ENCODE measurements at places on chromosomes 6 and 20.

GRCh38 chr20:18657575-18657974 lies 69.7 kb downstream of the DTD1 start:
- DNase-seq, result no peak

DNA sequence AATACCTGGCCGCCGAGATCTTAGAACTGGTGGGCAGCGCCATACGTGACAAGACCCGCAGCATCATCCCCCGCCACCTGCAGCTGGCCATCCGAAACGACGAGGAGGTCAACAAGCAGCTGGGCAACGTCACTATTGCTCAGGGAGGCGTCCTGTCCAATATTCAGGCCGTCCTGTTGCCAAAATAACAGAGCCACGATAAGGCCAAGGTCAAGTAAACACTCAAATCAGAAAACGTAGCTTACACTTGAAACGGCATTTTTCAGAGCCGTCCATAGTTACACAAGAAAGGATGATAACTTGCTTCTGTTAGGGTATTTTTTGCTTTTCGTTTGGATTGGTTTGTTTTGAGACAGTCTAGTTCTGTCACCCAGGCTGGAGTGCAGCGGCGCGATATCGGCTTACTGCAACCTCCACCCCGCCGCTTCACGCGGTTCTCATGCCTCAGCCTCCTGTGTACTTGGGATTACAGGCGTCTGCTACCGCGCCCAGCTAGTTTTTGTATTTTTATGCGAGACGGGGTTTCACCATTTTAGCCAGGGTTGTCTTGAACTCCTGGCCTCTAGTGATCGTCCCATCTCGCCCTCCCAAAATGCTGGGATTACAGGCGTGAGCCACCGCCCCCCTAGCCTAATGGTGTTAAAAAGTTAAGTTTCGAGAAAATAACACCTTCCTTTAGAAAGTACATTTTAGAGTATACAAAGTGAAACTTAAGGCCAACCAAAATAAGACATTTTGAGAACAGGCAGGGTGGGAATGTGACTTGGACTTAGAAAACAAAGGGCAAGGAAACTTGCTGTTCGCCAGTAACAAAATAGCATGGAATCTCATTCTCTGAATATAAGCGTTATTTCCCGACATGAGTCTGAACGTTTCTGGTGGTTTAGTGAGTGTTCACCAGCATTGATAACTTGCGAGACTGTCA lies 42.8 kb upstream of the HFE start:
- no peak for DNase-seq

DNA sequence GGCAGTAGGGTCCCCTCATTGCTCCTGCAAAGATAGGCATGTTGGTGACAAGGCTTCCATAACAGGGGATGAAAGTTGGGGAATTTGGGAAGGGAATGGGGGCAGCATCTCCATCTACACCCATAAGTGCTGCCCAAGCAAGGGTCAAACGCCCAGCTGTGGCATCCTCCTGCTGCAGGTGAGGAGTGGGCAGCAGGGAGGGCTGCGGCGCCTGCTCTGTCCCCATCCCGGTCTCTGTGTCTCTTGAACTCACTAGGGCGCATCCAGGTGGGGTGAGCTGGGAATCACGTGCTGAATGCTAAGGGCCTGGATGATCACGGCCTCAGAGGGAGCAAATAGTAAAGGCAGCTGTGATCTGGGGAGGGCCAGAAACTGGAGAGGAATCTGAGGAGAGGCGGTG lies 9.1 kb downstream of the MICA start:
- DNase-seq, result no peak

DNA sequence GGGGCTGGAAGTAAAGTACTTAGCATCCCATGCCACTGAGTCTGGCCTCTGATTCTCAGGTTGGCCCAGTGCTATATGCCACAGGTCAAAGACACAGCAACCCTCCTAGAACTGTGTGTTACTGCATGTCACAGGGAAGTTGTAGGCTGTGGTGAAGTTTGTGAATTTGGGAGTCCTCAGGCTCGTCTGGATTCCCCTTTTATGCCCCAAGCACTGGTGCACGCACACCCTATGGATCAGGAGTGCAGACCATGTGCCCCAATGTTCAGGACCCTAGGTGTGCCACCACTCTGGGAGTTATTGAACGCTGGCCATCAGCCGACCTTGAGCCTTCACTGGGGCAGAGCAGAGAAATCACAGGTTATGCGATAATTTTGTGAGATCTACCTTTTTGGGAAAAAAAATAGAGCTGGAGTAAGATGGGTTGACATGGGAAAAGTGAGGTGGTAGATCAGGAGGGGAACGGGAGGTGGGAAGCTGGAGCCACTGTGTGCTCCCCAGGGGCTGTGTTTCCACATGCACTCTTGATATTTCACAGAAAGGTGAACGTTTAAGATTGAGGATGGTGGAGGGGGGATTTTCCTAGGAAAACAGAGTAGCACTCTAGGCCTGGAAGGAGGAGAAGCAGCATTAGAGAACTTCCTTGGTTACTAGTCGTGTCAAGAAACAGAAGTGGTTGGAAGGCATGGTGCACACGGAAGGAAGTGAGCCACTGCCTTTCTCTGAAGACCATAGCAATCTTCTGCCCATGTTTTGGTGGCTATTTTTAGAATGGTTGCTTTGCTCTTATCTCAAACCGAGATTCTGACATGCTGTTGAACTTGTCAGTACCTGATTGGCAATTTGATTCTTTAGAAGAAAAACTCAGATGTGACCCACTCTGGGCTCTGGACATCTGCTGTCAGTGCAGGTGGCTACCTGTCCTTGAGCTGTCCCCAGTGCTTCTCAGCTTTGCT lies 44.1 kb downstream of the DUSP22 start:
- no peak for DNase-seq

DNA sequence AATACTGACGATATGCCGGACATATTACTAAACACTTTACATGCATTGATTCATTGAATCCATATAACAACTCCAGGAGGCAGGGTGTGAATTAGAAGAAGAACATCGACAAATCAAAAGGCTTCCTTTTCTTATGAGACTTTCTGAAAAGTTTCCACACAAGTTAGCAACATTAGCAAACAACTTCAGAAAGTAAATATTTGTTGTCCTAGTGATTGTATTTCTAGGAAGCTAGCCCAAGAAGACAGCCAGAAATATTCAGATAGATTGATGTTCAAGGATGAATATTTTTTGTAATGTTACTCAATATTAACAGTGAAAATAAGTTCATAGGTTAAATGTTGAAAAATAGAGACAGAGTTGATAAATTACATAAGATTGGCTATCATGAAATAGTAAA lies 120.6 kb downstream of the GFRAL start:
- DNase-seq, result no peak

DNA sequence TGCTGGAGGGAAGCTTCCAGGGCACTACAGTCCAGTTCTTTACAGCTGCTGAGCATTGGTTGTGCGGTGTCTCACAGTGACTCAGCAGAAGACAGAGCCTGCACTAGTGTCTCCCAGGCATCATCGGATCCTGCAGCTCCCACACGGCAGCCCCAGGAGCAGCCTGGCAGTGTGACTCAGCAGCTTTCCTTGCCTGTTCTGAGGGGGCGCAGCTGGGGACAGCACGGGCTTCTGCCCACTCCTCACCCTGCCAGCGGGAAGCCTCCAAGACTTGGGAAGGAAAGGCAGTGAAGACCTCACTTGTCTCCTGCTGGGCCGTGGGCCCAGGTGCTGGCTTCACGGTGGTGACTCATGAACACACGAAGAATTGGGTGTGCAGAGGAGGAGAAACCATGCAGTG lies 165.4 kb downstream of the SYNDIG1 start:
- no peak for DNase-seq

DNA sequence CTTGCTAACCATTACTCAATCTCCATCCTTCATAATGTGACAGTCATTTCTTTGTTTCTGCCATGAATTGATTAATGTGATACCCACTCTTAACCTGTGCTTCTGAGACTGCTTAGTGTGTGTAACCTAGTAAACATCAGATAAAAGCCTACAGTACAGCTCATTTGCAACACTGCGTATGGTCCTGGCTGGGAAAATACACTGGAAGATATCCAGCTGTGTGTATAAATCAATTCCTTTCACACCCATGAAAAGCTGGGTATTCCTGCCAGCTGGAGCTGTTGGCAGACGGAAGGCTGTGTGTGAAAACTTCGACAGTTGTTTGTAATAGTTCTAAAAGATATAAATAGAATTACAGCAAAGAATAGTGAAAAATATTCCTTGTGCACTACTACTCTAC lies 509.2 kb downstream of the FRK start:
- DNase-seq, result no peak

- no peak for DNase-seq
Observed at GRCh38 chr6:31287619-31288018, 15.7 kb upstream of the HLA-C start.

GRCh38 chr20:32539817-32540675 lies 45.1 kb downstream of the NOL4L start:
- DNase-seq, result no peak

- DNase-seq, result no peak
Observed at GRCh38 chr20:25011261-25011660, 18.7 kb upstream of the APMAP start.
